Stimulated activated CD4-positive, alpha-beta T cell treated with anti-CD3 and anti-CD28 coated beads, Interleukin-1b, Interleukin-23, amount 100 ng/mL, for 1 hour (primary cell): ENCODE measurements at places on chromosomes 5 and 9.

- DNase-seq: no peak
Observed at GRCh38 chr9:78682216-78682615, 385.3 kb downstream of the PSAT1 start.

DNA sequence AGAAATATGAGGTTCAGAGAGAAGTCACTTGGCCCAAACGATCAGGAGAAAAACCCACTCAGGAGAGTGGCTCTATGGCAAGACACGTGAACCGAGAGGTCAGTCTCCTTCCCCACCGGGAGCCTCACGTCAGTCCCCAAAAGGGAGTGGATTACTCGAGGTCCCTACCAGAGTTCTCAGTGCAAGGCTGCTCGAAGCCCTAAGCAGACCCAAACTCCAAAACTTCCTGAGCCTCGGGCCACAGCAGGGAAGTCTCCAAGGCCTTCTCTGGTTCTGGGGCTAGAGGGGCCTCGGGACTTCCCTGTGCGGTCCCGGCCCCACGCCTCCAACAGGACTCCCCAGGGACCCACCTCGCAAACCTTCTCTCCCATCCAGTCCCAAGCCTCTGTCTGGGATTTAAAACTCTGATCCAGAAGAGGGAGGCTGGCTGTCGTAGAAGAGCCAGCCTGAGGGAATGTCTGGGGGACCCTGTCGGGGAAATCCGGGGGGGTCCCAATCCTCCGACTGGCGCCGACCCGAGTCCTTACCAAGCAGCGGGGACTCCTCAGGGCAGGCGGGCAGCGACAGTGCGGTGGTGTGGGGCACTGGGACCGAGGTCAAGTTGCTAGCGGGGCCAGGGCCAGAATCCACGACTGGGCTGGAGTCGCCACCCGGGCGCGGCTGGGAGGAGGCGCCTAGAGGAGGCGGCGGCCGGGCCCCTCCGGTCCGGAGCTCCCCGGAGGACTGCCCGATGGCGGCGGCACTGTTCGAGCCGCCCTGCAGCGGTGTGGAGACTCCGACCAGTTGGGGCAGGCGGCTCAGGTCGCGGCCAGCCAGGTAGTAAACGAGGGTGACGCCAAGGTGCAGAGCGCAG is 679 bp downstream of the B4GALT1 start:
- DNase-seq: no peak

DNA sequence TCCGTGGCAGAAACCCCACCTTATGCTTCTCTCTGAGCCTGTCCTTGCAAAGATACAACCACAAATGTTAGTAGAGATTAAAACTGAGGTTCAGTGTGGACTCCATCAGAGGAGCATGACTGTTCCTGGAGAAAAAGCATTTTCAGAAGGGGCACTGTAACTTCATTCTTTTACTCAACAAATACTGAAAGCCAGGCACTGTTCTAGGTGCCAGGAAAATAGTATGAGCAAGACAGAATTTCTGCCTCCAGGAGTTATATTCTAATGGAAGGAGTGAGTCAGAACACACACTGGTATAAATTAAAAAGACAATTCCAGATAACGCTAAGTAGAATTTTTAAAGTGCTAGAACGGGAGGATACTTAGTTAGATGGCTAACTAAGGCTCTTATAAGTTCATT is 251.4 kb upstream of the GAS1 start:
- no peak for DNase-seq

DNA sequence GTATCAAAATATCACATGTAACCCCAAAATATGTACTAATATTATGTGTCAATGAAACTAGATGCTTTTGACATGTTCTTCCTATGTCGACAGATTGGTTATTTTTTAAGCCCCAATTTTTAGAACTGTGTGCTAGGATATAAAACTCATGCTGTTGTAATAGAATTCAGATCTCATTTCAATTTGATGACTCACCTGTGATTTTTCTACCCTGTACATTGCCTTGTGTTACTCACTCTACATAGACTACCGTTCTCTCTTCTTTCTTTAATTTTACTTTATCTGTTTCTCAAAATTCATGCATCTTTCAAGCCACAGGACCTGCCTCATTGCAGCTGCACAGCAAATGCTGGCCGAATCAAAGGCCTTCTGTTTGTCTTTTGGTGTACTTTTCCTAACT is 284.5 kb downstream of the MAT2B start:
- no peak for DNase-seq

DNA sequence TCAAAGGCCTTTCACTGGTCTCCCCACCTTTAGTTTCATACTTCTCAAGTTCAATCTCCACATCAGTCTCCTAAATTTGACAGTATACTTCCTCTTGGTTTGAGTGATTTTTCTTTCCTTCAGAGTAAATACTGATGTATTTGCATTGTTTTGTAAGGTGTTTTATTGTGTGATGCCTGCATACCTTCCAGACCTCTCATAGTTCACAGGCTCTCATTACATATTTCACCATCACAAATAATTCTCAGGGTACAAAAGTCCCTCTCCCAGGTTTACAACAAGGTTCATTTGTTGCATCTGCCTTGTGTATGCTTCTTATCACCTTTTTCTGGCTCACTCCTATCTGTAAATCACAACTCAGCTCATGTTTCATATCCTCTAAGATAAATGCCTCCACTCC is 22.2 kb upstream of the TUSC1 start:
- no peak for DNase-seq

- DNase-seq: no peak
Observed at GRCh38 chr5:133265720-133266526, 214.1 kb downstream of the HSPA4 start.

- DNase-seq: no peak
Observed at GRCh38 chr9:122200960-122201595, 27.7 kb downstream of the LHX6 start.

- DNase-seq: no peak
Observed at GRCh38 chr5:143968071-143968878, 156.3 kb downstream of the HMHB1 start.

GRCh38 chr9:72614067-72614466 is 92.7 kb downstream of the TMC1 start:
- DNase-seq: no peak

- no peak for DNase-seq
Observed at GRCh38 chr9:113409481-113409880, 994 bp downstream of the POLE3 start.

DNA sequence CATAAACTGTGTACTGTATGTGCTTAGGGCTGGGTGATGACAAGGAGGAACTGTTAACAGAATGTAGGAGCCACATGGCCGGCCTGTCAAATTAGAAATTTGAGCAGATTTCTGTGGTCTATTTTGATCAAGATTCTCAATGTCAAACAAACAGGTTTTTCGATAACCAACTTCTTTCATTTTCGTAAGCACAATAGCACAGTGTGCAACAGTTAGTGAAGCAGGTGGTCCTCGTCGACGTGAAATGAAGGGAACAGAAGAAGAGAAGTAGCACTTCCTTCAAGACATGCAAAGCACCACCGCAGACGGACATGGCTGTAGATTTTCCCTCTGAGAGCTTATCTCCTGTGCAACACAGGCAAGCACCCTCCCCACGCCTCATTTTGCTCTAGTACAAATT is 252.1 kb downstream of the CRB2 start:
- DNase-seq: no peak

DNA sequence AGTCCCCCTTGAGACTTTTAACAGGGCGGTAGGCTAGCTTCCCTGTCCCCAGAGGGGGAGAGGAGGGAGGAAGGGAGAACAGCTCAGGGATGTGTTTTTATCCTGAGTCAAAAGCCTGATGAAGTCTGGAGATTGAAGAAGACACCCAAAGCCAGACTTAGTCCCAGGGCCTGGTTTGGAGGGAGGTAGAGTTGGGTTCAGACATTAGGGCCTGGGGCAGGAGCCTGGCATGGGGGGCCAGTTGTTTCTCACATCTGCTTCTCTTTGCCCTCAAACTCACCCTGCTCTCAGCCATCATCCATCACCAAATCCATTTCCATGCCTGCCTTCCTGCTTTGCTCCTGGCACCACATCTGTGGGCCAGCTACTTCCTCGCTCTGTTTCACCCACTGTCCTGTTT is 2.9 kb downstream of the MYORG start:
- DNase-seq: no peak

- no peak for DNase-seq
Observed at GRCh38 chr5:73637565-73637964, 11.6 kb downstream of the ARHGEF28 start.

- DNase-seq: no peak
Observed at GRCh38 chr9:19946441-19947109, 157.7 kb upstream of the SLC24A2 start.

DNA sequence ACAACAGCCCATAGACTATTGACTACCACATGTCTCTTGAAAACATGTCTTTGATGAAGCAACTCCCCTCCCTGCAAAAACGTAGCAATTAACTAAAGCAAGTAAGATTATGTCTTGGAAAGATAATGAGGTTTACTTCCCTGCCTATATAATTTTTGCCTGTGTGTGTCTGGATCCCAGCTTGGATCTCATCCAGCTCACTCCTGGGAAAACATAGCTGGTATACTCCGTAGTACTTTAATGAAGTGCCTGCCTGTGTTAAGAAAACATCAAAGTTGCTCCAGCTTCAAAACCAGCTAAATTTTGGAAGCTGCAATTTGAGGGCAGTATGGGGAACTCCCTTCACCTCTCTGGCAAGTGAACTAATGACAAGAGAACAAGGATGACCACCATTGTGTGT is 182.6 kb upstream of the C9orf72 start:
- no peak for DNase-seq
